ENCODE measurements at places on chromosomes 5 and 9.

DNA sequence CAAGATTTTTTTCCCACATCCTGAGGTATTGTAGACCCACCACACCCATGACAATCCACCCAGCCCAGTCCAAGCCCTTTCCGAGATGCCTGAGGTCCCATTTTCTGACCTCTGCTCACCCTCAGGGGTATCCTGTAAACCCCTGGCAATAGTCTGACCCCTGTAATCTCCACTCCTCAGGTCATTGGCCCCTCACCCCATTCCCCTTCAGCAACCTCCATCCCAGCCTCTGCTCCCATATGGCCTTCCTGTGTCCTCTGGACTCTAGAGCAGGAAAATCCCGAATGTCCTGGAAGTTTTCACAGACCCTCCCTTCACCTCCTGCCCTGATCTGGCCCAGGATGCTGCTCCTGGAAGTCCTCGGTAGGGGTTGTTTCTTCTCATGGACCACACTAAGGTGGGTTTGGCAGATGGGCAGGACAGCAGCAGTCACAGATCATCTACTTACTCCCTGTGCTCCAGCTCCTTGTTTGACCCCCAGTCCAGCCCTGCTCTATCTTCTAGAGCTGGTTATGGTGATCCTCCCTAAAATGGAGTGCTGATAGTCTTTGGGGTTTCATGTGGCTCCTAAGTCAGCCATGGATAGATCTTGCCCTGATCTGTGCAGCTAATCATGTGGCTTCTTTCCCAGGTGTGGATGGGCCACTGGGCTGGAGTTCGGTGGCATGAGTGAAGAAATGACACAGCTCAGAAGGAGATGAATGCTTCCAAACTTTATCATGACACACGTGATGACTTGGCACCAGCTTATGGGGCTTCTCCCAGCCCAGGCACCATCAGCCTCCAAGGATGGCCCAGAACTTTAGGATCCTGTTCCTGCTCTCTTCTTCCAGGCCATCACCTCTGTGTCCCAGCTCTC is 12.0 kb upstream of the ACSL6 start:
- DNase-seq = no peak

- DNase-seq = no peak
These were observed 390.0 kb downstream of the PLK2 start for GRCh38 chr5:58069846-58070245.

DNA sequence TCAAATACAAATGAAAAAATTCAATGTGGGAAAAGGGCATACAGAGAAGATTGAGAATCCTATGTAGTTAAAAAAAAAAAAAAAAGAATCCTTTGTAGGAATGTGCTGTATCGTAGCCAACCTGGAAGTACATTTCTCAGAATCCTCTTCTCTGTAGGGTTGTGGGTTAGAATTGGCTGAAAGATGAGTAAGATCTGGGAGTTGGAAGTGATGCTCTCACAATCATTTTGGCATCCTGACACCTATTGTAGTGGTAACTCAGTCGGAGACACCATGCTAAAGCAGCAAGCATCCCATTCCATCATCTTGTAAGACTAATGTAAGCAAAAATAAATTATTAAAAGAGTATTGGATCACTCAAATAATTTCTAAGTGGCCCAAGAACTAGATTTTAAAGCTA is 30.6 kb downstream of the MRPL22 start:
- DNase-seq = no peak

- no peak for DNase-seq
These were observed 330.7 kb downstream of the NDUFS4 start for GRCh38 chr5:53891159-53891558.

Measured in DMS79 treated with DMSO at 0.1 percent for 48 hours (cell line).